ENCODE measurements at places on chromosomes 3 and 15.

DNA sequence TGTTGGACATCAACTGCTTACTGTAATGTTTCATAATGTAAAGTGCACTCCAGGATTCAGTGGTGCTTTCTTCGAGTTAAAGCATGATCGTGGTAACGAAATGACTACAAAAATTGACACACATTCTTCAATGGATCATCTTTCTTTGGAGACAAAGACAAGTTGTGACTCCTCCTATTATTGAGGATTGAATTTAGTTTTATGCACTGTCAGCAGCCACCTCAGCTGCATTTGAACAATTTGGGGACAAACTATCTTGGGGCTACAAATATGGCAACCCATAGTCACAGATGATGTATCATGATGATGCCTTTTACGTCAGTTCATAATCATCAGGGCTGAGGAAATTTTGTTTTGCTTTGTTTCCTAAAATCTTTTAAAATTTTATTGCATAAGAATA, 140.2 kb upstream of the ICE2 start:
- DNase-seq: no peak

DNA sequence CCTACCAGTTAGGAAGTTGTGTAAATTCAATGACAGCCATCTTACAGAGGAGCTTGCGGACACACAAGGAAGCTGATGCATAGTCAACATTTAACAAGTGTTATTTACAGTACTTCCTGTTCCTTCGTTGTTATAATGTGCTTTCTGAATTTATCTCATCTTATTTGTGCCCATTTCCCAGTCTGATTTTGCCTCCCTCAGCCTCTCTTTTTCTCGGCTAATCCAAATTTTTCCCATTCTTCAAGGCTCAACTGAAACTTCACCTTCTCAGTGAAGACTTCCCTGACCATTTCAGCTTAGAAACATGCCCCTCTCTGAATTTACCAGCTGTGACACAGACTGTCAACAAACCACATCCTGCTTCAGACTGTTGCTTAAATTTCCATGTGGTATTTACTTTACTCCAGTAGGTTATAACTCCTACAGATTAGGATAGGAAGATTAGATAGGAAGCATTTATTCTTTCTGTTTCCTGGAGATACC, 55.7 kb upstream of the CP start:
- DNase-seq: peak; percentile 74

DNA sequence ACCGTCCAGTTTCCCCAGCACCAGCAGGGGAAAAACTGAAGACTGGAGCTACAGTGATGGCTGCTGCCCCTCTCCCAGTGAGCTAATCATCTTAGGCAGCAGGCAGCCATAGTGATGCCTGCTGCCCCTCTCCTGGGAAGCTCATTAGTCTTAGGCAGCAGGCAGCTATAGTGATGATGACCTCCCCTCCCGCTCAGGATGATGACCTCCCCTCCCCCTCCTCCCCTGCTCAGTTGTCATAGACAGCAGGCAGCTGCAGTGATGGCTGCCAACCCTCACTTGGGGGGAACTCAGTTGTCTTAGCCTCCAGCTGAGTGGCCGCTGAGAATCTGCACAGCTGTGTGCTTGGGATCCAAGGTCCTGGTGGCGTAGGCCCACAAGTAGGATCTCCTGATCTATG, 80.9 kb upstream of the MANF start:
- DNase-seq: no peak

GRCh38 chr15:20341901-20342600, 199.5 kb downstream of the GOLGA6L6 start:
- no peak for DNase-seq

- no peak for DNase-seq
Measured at GRCh38 chr15:74863239-74864056, 9.7 kb downstream of the SCAMP2 start.

GRCh38 chr15:92714077-92714476, 58.5 kb upstream of the FAM174B start:
- no peak for DNase-seq

DNA sequence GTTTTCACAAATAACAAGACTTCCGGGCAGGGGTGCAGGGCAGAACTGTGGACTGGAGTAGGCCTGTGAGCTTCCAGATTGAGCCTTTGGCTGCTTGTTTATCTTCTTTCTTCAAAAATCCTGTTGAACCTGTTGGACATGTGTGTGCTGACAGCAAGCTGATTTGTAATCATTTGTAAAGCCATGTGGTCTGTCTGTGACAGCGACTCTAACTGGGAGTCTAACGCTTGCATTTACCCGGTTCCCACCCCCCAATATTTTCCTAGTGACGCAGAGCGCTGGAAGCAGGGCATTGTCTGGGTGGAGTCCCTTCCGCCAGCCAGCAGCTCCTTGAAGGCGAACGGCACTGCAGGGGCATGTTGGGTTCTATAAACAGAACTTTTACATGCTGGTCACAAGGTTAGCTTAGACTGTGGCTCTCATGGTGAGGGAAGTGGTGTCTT, 85.7 kb upstream of the MYZAP start:
- no peak for DNase-seq

GRCh38 chr3:21752749-21753347, 1.8 kb upstream of the ZNF385D start:
- DNase-seq: no peak

DNA sequence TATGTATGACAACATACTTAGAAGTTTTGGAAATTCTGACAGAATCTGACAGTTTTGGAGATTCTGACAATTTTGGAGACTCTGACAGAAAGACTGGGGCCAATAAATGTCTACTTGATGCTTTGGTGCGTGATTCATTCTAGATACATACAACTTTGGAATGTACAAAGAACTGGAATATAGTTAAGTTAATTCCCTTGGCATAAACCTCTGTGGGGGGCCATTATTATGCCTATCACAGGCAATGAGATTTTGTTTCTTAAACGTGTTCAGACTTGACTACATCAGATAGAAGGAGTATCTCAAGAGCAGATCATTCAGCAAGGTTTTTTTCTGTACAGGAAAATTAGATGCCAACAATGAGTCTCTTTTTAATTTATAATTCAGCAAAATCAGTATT, 617.6 kb upstream of the ZNF717 start:
- DNase-seq: no peak

DNA sequence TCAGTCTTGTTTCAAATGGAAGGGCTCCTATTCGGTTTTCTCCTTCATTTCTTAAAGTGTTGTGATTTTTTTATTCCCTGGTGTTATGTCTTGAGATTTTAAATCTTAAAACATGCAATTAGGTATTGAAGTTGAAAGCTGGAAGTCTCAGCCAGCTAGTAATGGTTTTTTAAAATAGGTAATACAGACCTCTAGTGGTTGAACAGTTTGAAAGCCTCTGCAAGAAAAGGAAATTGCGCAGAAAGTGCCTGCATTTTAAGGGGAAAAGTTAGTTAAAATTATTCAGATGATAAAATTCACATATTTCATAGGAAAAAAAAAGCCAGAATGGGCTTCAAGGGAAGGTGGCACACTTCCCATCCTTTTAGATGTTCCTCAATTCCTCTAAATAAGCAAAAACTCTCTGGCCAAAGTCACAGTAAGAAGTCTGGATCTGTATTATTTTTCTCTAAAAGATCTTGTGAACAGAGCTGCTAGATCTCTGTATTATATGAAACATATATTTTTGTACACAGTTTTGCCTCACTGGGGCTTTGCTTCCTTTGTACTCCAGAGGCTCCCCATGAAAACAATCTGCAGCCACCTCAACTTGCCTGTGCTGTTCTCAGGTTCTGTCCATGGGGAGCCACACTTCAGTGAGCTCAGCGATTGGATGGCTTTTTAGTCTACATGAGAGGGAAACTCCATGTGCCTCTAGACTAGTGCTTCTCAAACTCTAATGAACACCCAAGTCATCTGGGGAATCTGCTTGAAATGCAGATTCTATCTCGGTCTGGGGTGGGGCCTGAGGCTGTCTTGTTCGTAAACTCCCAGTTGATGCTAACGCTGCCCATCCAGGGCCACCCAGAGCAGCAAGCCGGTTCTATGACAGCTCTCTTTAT, 21.5 kb downstream of the AGTR1 start:
- no peak for DNase-seq

DNA sequence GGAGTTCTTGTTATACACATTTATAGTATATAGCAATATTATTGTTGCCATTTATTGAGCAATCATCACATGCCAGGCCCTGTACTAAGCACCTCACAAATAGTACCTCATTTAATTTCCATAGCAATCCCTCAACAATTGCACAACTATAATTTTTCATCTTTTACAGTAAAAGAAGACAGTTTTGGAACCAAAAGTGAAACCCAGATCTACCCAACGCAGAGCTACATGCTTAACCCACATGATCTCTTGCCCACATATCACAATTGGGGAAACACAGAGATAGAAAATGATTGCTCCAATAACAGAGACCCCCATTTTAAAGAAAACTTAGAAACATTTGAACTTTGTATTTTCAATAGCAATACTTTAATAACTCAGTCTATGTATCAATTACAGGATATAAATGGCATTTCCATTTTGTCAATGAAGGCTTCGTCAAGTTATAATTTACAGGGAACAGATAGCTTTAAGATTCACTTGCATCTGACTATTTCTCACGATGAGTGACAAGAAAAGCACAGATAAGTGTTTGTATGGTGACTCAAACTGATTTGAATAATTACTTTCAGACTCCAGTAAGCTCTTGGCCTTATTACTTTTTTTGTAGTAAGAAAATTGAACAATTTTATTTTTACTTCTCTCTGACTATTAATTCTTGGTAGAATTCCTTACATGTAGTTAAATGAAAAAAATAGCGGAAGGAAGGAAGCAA, 38.7 kb upstream of the CCDC50 start:
- no peak for DNase-seq

- DNase-seq: no peak
Measured at GRCh38 chr3:18033581-18034108, 291.2 kb upstream of the TBC1D5 start.
